ENCODE measurements at places on chromosomes 2 and 18.

DNA sequence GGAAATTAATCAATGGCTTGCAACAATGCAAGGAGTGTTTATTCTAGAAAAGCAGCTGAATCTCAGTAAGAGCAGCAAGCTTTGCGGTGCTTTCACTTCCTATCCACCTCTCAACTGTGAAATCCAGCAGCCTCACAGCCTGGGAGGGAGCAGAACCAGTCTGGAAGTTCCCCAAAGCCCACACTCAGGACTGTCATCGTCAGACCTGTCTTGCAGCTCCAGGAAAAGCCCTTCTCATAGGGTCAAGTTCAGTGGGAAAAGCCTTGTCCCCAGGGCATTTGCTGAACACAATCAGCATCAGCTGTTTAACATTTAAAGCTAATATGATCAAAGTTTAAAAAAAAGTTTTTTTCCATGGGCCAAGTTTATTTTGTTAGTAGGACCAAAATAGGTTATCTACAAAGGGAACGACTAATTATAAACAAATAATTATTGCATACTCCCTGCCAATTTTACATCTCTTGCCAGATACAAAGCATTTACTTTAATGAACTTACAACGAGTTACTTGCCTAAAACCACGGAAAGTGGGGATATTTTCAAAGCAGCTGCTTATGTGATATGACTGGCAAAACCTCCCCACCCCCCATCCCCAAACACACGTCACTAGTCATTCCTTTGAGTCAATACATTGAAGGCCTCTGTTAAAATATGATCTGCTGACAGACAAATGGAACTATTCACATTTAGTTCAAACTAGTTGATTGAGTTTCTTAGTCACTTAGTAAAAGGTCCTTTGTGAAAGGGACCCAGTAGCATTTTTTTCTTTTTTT is 36.8 kb downstream of the PARD6G start:
- no peak for DNase-seq

DNA sequence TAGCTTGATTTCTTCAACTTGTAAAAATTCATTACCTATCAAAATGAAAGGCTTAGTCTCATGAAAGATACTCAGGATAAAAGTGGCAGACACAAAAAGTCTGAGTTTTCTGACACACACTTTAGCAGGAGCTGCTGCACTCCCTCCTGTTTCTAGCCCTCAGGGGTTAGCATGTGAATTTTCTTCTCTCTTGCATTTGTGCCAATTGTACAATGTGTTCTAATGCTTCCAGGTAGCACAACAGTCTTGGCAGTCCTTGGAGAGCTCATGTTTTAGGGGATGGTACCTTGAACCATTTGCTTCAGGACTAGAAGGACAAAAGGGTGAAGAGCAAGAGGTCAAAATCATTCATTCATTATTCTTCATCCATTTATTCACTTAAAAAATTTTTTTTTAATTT is 316.8 kb downstream of the AFF3 start:
- DNase-seq, result no peak

GRCh38 chr18:1906421-1906820 is 664.9 kb downstream of the METTL4 start:
- DNase-seq, result no peak

- no peak for DNase-seq
These were observed 155.1 kb upstream of the RASGRP3 start for GRCh38 chr2:33321236-33321771.

- no peak for DNase-seq
These were observed 98.2 kb upstream of the ASAP2 start for GRCh38 chr2:9108210-9108967.

DNA sequence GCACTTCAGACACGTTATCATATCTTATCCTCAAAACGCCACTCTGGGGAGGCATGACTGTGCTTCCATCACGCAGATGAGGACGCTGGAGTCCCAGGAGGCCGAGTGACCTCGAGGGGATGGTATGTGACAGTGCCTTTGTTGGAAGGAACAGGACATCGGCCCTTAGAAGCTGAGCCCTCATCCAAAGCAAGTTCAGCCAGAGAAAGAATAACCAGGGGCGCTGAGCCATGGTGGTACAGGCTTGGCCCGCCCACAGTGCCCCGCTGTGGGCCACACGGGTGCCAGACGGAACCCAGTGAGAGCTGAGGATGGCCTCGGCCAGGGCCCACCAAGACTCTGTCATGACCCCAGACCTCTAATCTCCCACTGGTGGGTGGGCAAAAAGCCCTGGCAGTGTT is 31.3 kb downstream of the HS1BP3 start:
- DNase-seq, result no peak

Measured in T1000 (cell line).